GM23338 (cell line): ENCODE measurements at places on chromosomes 6 and 20. TPM values are rescaled to one million over a fixed set of nuclear protein-coding genes. Genes with fewer than 3 reads are reported as not detected.

The CSE1L gene
- 312 and 326 TPM in 2 replicates for total RNA-seq

The SLC2A10 gene
- total RNA-seq, result 7.9 and 14.6 TPM in 2 replicates

GRCh38 chr6:24974182-24975171, 38.7 kb upstream of the RIPOR2 start:
- no peak for DNase-seq

DNA sequence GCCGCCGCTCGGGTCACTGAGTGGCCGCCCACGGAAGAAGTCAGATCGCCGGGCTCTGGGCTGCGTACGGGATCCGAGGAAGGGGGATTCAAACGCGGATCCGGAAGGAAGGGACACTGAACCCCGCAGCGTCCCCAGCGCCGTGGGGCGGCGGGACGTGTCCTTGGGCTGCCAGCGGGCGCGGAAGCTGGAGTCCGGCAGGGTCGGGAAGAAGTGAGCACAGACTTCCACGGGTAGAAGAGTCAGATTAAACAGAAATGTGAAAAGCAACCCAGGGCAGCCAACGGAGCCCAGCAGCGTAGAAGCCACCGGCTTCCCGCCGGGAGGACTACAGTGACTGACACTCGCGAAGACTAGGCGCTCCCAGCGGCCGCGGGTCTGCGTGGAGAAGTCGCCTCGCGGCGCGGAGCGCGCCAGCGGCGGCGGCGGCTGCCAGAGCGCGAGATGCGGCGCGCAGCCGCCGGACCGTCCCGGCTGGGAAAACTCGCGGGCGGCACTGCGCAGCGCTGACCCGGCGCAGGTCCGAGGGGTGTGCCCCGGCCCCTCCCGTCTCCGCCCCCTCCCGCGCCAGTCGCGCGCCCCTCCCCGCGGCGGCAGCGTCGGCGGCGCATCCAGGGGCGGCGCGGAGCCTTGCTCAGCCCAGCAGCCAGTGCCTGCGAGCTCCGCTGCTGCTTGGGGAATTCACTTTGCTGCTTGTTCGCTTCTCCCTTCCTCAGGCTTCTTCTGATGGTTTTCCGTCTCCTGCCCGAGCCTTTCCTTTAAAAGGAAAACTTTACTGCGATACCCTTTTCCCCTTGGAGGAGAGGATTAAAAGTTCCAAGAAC, at the start of gene SAMD5:
Gene SAMD5, plus strand, starts transcription at position 649 of the 824 bp plus-strand sequence. CDS start 239 bp downstream, outside the sequence.
- peak; percentile 70 for DNase-seq

DNA sequence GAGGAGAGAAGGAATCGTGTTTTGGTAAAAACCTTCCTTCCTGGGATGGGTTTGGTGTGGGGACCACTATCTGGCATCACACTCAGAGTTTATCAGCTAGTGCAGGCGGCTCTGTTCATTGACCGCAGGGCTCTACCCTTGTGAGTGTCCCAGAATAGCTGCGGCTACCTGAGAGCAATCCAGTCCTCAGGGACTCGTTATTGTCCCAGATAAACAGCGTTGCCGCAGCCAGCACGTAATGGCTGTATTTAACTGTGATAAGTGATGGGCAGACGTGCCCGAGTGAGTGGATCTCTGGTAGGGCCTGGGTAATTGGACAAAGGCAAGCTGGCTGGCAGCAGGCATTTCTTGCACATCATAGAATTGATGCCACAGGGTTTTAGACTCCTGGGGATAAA, 163.3 kb downstream of the SOBP start:
- no peak for DNase-seq

DNA sequence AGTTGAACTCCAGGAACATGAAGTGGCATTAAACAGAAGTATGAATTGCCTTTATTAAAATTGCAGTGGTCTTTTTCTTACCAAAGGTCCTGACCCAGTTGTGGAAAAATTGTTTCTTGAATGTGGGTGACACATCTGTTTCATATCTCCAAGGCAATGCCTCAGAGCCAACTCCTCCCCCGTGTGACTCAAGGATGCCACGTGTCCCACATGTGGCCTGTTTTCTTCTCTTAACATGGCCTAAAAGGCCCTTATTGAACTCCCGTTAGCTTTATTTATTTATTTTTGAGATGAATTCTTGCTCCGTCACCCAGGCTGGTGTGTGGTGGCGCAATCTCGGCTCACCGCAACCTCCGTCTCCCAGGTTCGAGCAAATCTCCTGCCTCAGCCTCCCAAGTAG, 128.4 kb upstream of the ESR1 start:
- DNase-seq, result no peak

DNA sequence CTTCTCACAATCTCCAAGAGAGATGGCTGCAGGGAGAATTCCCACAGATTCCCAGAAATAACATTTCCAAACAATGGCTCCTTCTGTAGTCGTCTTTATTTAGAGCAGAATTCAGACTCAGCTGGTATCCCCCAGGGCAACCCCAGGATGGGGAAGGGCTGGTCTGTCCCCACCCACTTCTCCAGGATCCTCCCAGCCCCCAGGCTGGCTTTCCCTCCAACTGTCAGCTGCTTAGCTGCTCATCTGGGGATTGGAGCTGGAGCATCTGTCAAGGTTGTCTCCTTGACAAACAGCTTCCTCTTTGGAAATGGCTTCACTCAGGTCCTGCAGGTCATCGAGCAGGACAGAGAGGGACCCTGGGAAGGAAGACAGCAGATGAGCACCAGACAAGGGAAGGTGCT, 3.5 kb upstream of the PSORS1C2 start:
- DNase-seq, result no peak
